ENCODE measurements at places on chromosomes 7 and 10.
A peak's percentile ranks its signal among the peaks of the same experiment; 100 is the strongest.

DNA sequence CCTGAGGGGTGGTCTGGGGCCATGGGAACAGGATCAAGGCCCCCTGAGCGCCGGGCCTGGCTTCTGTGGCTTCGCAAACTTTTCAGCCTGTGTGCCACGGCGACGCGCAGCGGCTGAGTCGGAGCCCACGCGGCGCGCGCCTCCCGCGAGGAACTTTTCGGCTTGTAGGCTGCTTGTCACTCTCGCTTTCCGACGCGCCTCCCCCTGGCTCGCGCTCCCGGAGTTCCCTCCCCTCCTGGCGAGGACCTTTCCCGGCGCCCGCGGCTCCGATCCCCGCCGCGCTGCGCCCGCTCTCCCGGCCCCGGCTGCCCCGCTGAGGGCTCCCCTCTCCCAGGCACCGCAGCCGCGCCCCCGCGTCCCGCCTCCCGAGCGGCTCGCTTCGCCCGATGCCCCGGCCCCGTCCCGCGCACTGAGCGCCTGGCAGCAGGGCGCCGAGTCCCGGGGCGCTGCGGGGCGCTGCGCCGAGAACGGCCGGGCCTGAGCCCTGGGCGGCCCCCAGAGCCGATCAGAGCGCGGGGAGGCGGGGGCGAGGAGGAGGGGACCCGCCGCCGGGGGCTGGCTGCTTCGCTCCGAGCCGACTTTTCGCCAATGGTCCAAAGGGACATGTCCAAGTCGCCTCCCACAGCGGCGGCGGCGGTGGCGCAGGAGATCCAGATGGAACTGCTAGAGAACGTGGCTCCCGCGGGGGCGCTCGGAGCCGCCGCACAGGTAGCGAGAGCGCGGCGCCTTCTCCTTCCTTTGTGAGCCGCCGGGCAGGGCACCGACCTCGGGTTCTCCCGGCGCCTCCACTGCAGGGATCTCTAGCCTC lies at the start of gene CACNB2:
Gene CACNB2, plus strand, starts transcription at position 276 of the 808 bp plus-strand sequence.
- DNase-seq: peak; percentile 12

DNA sequence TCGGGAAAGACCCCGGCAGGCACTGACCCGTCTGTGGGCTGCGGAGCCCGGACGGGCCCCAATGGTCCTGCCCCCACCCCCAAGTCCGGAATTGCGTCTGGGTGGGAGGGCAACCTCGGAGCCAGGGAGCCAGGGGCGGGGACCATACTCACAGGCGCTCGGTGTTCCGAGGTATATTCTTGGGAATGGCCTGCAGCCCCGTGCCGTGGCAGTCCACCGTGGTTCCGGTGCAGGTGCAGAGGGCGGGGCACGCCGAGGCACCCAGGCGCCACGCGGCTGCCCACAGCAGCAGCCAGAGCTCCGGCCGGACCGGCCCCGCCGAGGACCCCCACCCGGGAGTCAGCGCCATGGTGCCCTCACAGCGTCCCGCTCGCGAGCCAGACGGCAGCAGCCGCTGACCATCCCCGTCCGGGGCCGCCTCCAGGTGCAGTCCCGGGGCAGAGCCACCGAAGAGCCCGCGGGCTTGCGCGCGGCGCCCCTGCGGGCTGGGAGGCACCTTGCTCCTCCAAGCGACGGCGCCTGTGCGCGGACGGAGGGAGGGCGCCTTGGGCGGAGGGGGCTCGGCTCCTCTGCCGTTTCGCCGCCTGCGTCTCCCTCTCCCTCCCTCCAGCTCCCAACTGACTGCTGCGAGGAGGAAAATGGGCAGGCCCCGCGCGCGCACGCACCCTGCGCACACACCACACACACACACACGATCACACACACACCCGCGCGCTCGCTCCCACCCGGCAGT lies at the start of gene SLIT1:
Gene SLIT1, minus strand, starts transcription at position 634 of the 733 bp plus-strand sequence. Its CDS starts 285 bp downstream, at position 349.
- DNase-seq: peak; percentile 30

DNA sequence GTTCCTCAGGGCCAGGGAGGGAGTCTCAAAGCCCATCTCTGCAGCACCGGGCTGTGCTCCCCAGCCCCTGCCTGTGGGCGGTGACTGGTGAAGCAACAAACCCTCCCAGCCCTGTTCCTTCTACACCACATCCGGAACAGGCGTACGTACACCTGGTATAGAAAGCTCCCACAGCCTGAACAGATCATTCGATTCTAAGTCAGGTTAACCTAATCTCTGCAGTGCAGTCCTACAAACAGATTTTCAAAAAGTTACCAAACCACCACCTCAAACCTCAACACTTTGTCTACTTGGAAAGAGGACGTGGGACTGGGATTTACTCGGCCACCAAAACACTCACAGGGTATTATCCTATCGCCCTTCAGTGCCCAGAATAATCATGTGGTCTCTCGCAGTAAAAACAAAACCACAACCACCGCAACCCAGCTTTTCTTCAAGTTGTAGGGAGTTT lies 238.4 kb downstream of the DIP2C start:
- peak; percentile 18 for DNase-seq

DNA sequence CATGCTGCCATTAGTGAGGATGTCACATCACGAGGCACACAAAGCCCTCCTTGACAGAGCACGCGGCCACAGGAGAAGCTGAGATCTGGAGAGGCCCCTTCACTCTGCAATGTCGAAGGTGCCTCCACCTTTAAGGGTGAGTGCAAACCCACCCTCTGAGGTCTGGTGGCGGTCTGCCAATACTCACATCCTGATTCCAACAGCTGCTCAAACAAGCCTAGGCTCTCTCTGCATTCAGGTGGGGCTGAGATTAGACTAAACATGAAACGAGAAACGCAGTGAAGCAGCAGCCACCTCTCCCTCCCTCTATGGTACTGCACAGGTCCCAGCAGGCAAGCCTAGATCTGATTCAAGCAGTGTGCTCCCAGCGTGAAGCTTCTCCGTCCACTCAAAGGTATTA lies 151.8 kb downstream of the TCERG1L start:
- no peak for DNase-seq

- DNase-seq: no peak
Measured at GRCh38 chr10:93065675-93066543, 5.3 kb downstream of the CYP26C1 start.

GRCh38 chr7:142602756-142603155 lies 146.5 kb upstream of the PRSS1 start:
- DNase-seq: no peak

DNA sequence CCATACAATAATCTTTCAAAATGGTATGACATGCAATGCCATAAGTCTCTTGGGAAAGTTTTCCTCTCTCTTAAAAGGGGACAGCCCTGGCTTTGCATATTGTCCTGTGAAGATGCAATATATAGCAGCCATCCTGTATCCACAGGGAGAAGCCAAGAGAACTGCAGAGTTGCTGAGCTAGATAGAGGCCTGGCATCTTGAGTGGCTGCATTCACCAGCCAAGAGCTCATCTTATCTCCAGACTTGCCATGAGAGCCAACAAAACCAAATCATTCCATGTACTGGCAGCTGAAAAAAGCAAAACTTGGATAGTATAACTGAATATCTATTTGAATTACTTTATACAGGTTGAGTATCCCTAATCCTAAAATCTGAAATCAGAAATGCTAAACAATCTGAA lies 348.8 kb downstream of the CALN1 start:
- DNase-seq: no peak

GRCh38 chr10:96721207-96721572 lies 876 bp upstream of the PIK3AP1 start:
- DNase-seq: no peak

DNA sequence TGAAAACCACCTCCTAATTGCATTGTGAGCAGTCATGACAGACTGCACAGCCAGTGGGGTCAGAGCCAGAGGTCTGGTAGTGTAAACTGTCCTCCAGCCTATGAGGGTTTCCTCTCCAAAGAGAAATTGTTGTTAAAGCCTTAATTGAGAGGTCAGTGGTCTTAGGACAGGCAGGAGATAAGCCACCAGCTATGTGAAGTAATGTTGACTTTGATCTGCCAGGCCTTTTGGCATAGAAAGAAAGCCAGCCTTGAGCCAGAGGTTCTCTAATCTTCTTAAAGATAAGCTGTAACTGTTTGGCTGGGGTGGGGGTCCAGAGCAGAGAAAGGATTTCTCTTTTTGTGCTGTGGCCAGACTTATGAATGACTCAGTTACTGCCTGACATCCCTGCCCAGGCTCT lies 248.4 kb downstream of the WDR11 start:
- DNase-seq: no peak

GRCh38 chr10:60350400-60350799 lies 39.3 kb downstream of the ANK3 start:
- DNase-seq: no peak

- peak; percentile 34 for DNase-seq
Measured at GRCh38 chr10:34539533-34540315, 275.4 kb downstream of the PARD3 start.

- DNase-seq: no peak
Measured at GRCh38 chr7:41975849-41976248, 261.2 kb downstream of the GLI3 start.

DNA sequence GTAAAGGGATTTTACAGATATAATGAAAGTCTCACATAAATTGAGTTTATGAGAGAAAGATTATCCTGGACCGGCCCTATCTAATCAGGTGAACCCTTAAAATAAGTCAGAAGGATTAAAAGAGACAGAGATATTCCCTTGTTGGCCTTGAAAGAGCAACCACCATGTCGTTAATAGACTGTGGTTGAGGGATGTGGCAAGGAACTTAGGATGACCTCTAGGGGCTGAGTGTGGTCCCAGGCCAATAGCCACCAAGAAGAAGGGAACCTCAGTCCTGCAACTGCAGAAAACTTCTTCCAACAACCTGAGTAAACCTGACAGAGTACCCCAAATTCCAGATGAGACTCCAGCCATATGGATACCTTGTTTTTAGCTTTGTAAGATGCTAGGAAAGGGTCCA lies 121.5 kb downstream of the POLR1F start:
- no peak for DNase-seq

- DNase-seq: no peak
Measured at GRCh38 chr7:25884265-25884828, 267.7 kb upstream of the NFE2L3 start.

DNA sequence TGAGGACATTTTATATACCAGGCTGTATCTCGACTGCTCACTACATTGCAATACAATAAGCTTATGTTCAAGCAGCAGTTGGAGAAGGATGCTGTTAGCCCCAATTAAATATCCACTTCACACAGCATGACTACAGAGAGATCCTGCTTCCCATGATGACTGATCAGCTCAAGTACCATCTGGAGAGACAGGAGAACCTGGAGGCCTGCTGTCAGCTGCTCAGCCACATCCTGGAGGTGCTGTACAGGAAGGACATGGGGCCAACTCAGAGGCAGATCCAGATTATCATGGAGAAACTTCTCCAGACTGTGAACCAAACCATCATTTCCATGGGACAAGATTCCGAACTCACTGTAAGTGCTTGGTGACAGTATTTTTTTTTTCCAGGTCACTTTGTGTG lies 22.5 kb downstream of the RNF133 start:
- DNase-seq: no peak

GRCh38 chr7:134179036-134180011 lies 52.2 kb downstream of the LRGUK start:
- DNase-seq: no peak

GRCh38 chr10:99170116-99170675 lies 65.5 kb downstream of the HPSE2 start:
- no peak for DNase-seq
